Eye (tissue), 1 donor: ENCODE measurements at places on chromosomes 3 and 15.

- DNase-seq, result no peak
These were observed 255.7 kb upstream of the WNT5A start for GRCh38 chr3:55742832-55743136.

DNA sequence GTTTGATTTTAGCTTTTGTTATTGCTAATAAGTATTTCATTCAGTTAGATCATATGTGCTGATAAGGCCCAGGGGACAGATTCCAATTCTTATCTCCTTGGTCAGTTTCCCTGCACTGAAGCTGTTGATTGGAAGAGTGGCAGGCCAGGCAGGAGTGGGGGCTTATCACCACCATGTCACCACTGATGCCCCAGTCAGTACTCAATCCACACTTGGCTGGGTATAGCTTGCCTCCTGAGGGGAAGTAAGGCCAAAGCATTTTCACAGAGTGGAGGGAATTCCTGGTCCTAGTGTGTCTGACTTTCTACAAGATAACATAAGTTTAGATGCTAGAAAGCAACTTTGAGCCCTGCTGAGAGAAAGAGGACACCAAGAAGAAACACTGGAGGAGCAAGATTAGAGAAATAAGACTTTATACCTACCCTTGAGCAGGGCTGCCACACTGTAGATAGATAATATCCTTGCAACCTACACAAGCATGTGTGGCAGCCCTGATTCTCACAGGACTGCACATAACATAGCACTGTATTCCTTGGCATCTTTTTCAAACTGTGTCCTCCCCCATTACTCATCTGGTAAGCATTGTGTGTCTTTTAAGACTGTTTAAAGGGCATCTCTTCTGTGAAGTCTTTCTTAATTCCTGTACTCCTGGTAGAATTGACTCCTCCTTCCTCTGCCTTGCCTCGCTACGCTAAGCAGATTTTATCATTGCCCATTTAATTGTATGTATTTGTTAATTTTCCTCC is 24.3 kb downstream of the OXNAD1 start:
- DNase-seq, result no peak

DNA sequence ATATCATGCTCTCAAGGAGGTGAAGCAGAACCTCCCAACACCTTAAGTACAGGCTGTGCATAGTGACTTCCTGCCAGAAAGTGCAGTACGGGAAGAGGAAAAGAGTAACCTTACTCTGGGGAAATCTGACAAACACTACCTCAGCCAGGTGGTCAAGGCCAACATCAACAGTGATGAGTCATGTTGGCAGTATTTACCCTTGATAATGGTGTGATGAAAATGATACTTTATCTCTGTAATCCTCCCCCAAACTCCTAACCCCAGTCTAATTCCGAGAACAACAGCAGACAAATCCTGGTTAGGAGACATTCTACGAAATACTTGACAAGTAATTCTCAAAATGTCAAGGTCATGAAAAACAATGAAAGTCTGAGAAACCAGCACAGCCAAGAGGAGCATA is 26.5 kb downstream of the ANKDD1A start:
- no peak for DNase-seq

GRCh38 chr15:48028712-48029111 is 92.1 kb upstream of the SLC24A5 start:
- no peak for DNase-seq
